Panc1 (cell line): ENCODE measurements at places on chromosomes 16 and 17.

GRCh38 chr17:31318298-31318801 lies 3.1 kb downstream of the EVI2A start:
- no peak for DNase-seq

GRCh38 chr16:75272097-75272551 lies 20.7 kb upstream of the BCAR1 start:
- no peak for DNase-seq

GRCh38 chr16:14549789-14550153 lies 80.3 kb downstream of the PARN start:
- DNase-seq: no peak

DNA sequence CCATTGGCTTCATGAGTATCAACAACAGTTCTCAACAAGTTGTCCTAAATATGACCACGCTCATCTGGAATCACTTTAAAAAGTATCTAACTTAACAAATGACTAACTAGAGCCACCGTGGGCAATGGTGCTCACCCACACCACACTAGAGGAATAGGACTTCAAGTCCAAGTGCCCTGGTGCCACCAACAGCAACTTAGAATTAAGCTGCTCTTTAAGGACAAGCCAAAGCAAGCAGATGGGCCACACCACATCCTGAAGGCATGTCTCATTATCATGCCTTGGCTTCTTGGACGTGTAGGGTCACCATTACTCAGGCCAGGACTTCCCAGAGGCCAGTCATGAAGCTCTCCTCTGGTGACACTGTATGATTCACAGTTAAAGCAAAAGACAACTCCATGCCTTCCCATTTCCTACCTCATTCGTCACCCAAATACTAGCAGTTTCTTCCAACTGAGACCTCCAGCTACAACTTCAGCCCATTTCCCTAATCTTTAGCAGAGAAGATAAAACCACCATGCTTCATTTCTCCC lies 9.4 kb upstream of the SLC6A4 start:
- no peak for DNase-seq

- no peak for DNase-seq
Measured at GRCh38 chr16:585351-585750, 4.5 kb upstream of the RAB40C start.

- no peak for DNase-seq
Measured at GRCh38 chr17:82318772-82319606, 1.6 kb upstream of the CD7 start.

DNA sequence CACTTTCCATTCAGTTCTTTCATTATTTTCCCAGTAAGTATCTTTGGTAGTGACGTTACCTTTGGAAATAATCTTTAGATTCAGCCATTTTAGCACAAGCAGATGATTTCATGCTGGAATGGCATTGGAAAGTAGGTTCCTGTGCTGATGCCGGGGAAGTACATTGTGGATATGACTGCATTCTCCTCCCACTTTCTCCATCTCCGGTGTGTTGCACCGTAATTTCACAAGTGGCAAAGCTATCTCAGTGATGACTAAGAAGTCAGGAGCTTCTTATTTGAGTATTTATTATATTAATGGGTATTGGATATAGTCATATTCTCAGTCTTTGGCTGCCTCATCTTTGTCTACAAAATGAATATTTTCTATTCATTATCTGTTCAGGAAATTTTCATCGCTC lies 69.8 kb downstream of the MRTFB start:
- no peak for DNase-seq

GRCh38 chr16:4675864-4676786 lies 17.2 kb upstream of the NUDT16L1 start:
- no peak for DNase-seq

- no peak for DNase-seq
Measured at GRCh38 chr16:87982581-87983041, 31.4 kb downstream of the BANP start.

- DNase-seq: no peak
Measured at GRCh38 chr17:35748341-35748841, 4.6 kb downstream of the GAS2L2 start.

DNA sequence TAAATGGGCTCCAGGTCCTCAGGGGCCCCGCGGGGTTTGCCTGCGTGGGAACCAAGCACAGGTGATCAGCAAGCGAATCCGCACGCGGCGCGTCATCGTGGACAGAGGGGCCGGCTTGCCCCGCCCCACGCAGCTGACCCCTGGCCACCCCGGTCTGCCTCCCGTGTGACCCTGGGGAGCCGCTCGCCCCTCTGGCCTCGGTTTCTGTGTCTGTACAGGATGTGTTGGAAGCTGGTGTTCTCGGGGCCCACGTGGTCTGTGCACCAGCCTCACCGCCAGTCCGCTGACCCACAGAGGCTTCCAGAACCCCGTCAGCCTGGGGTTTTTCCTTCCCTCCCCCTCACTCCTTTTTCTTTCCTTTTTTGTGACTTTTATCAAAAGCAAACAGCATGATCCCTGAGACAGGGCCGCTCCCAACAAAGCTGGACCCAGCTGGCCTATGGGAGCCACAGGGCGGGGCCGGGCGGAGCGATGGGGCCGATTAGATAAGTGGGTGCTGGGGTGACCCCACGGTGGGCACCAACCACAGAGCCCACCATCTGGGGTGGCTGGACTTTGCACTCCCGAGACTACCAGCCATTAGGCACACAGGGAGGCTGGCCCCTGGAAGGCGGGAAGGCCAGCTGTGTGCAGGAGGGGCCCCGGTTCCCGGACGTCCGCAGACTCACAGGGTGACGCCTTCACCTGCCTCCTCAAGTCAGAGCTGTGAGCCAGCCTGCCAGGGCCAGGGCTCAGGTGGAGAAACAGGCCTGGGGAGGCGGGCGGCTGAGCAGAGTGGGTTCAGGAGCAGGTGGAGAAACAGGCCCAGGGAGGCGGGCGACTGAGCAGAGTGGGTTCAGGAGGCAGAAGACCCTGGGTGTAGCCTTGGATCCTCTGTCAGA lies 56.0 kb downstream of the ZFPM1 start:
- no peak for DNase-seq

- DNase-seq: no peak
Measured at GRCh38 chr17:64245218-64246145, 17.6 kb downstream of the TEX2 start.

DNA sequence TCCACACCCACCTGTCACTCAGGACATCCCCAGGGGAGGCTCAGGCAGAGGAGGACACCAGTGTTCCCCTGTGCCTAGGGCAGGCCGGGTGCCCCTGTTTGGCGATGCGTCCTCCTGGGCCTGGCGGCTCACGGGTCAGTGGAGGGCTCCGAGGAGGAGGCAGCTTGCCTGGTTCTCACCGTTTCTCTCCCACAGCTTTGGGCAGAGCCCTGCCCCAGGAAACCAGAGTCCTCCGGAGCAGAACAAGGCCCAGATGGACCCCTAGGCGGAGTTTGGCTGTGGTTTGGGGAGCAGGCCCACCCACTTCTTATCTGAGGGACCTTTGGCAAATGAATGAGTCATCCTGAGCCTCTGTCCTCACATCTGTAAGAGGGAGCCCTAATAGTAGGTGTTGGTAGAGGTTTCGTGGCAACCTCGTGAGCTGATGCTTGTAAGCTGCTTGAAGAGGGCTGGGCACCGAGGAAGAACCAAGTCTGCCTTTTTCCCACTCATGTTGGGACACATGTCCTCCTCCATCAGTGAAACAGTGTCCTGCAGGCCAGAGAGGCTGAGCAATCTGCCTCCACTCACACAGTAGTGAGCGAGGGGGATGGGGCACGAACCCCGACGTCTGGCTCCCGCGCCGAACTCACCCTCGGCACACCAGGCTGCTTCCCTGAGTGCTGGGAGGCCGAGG lies 247.0 kb upstream of the CIBAR2 start:
- no peak for DNase-seq

- DNase-seq: no peak
Measured at GRCh38 chr16:21084631-21085225, 65.9 kb downstream of the DNAH3 start.

- no peak for DNase-seq
Measured at GRCh38 chr17:80464486-80464885, 11.9 kb downstream of the NPTX1 start.

DNA sequence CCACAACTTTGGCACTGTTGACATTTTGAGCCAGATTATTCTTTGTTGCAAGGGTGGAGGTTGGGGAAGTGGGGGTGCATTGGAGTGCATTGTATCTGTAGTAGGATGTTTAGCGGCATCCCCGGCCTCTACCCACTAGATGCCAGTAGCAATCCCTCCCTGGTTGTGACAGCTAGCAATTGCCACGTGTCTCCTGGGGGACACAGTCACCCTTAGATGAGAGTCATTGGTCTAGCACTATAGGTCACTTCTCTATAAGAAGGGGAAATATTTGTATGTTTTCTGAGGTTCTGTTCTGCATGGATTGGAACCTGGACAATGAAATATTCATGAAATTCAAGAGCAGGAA lies 32.4 kb downstream of the MSI2 start:
- no peak for DNase-seq

- no peak for DNase-seq
Measured at GRCh38 chr16:11151156-11151884, 104.7 kb downstream of the SOCS1 start.

DNA sequence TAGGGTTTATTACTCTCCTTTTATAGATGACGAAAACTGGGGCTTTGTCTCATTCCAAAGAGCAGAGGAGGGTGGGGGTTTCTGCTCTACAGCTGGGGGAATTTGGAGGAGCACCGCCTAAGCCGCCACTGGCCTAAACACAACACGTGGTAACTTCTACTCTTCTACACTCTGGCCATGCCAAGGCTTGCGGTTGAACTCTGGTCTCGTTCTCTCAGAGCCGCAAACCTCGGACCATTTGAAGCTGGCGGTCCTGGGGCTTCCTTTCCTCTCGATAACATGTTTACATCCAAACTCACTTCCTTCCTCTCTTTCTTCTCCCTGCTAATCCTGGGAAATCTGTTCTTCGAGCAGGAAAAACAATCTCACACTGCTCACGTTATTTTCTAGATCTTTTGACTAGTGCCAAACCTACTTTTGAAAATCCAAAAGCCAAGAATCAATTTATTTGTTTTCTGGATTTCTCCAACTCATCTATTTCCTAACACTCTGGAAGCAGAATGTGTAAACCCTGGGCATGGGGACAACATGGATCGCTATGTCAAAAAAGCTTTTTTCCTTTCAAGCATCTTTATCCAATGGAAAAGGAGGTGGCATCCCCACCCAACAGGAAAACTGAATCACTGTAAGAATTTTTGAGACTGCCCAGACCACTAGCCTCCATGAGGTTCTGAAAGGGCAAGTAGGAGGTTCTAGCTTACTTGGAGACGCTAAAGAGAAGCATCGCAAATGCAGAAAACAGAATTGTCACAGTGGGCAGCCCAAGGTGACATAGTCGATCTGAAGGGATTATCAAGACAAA lies 13.6 kb upstream of the EEF2K start:
- DNase-seq: no peak

DNA sequence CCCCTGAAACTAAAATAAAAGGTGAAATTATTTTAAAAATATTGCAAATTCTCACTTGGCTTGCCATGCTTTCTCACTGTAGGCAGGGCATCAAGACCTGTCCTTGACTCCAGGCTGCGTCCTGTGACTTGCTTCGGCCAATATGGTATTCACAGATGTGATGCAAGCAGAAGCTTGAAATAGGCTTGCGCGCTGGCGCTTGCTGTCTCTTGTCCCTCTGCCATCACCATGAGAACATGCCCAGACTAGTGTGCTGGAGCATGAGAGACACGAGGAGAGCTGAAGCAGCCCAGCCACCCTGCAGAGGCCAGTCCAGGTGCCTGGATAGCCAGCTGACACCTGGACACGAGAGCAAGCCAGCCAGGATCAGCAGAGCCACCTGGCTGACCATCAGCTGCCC lies 21.8 kb upstream of the ZKSCAN2 start:
- no peak for DNase-seq

DNA sequence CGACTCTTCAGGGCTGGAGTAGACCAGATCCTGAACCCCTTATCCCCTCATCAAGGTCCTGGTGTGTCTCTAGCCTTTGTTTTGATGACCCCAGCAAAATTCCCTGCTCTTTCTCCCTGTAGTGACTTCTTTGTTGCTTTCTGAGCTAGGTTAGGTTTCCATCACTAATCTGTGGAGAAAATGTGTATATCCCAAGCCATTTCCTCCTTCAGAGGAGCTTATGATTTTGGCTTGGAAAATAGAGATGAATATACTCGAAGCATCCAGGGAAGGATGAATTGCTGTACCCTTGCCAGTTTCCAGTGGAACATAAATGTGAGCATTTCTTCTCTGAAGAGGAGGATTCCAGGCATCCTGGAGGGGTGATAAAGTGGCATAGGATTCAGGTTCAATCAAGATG lies 55.8 kb downstream of the KSR1 start:
- DNase-seq: no peak

DNA sequence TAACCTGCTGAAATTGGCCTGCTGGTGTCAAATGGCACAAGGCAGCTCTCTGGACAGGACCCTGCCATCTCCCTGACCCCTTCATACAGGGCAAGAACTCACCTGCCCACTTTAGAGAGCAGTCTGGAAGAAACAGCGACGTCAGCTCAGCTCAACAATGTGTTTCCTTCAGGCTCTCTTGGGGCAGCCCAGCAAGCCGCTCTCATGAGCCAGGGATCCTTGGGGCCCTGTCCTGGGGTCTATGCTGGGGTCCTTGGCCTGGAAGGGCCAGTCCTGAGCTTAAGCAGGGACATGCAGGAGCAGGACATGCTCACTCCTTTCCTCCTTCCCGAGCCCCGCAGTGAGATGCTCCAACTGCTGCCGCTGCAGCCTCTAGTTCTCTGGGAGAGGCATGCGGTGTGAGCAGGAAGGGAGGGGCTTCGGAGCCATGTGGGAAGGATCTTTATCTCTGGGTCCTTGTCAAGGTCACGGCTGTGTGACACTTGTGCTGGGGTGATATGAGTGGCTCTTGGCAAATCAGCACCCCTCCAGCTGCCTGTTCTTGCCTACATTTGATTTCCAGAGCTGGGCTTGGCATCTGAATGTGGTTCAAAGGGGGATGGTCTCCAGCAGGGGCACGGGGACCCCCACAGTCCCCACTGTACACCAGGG lies 3.4 kb downstream of the C1QTNF1 start:
- DNase-seq: no peak

- DNase-seq: no peak
Measured at GRCh38 chr16:66894948-66895688, 14.8 kb downstream of the PDP2 start.

GRCh38 chr16:23216658-23217246 lies 34.2 kb downstream of the SCNN1G start:
- no peak for DNase-seq

DNA sequence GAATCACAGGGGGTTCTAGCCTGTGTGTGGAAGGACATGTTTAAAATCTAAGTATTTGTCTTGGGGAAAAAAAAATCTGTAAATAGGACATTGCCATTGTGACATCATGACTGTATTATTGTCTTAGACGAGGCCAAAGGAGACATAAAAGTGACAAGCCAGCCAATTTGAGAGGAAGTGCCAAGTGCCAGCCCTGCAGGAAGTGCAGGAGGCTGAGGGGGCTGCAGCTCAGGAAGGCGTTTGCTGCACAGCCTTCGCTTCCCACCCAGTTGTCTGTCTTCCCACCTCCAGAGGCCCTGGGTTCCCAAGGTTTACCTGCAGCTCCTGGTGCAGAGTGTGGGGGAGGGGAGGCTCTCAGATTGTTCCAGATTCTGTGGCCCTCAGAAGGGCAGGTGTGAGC lies 1.3 kb downstream of the ADCY7 start:
- no peak for DNase-seq

- no peak for DNase-seq
Measured at GRCh38 chr17:61399131-61400065, at the start of gene TBX2. TSS of gene TBX2 (plus strand) at chr17:61399843. CDS start at chr17:61400177, 334 bp downstream.
